Stimulated activated CD4-positive, alpha-beta T cell treated with anti-CD3 and anti-CD28 coated beads, TNF-alpha, amount 100 ng/mL, for 24 hours (primary cell): ENCODE measurements at places on chromosomes 5 and 9.

GRCh38 chr9:134555094-134555650 lies 86.4 kb upstream of the COL5A1 start:
- DNase-seq: no peak

DNA sequence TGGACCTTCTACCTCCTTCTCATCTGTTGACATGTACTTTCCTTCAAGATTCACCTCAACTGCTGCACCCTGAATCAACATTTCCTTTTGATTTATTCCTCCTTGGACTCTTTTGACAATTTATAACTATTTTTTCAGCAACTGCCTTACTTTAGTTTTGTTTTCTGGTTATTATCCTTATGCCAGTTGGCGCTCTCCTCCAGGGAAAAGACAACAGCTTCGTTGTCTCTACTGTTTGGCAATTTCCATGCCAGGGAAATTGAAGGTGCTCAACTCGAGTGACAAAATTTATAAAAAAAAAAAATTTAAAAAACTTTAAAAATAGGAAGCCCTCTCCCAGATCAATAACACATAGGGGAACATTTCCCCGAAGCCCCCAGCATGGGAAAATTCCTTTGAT lies 549.2 kb upstream of the DMAC1 start:
- DNase-seq: no peak

DNA sequence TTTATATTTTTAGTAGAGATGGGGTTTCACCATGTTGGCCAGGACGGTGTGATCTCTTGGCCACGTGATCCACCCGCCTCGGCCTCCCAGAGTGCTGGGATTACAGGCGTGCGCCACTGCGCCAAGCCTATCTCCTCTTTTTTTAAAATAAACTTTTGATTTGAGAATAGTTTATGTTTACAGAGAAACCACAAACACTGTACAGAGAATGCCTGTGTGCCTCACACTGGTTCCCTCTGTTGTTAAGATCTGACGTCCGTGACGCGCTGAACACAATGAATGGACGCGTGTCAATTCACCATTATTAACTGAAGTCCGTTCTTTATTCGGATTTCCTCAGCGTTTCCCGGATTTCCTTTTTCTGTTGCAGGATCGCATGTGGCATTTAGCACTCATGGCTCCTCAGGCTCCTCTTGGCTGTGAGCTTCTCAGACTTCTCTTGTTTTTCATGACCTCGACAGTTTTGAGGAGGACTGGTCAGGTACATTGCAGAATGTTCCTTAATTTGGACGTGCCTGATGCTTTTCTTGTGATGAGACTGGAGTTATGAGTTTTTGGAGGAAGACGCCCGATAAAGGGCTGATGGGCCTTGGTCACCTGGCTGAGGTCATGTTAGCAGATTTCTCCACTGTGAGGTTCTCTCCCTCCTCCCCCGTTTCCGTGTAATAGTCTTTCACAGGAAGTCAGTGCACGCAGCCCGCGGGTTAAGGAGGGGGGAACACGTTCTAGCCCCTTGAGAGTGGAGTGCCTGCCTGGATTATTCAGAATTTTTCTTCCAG lies 69.6 kb downstream of the ANKRD33B start:
- no peak for DNase-seq

DNA sequence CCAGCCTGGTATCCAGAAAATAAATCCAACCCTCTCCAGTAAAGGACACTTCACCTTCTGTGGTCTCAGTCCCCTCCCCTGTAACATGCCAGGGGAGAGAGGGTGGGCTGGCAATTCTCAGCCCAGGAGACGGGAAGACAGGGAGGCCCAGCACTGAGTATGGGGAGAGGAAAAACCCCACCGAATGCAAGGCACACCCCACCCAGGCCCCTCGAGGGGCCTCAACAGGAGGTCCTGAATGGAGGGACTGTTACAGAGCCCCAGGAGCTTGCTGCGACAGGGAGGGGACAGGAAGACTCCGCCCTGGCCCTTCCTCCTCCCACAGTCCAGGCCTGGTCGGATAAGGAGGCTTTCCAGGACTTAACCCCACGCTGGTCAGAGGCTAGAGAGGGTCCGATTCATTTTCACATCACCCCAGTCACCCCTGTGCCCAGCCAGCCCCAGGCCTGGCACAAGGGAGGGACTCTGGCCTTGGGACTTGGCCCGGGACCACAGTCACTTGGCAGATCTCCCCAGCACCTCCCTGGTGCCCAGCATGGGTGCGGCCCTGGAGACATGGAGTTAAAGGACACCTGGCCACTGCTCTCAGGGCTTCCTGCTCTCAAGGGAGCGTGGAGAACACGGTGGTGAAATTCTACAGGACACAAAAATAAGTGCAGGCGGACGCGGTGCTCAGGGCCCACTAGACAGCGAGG lies 44.9 kb upstream of the STXBP1 start:
- DNase-seq: no peak

DNA sequence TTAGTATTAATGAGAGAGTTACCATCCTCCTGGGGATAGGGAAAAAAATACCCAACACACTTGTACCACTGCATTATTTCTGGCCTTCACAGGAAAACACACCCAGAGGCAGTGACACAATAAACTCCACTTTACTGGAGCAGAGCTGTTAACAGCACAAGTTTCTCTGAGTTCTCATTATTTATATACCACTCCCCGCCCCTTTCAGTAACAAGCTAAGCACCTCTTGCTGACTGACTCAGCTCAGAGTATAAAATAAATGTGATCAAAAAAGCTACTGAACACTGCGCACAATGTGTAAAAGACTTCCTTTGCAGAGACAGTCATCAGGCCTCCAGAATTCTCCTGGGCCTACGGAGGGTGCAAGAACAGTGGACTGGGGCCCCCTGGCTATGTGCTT lies 21.6 kb downstream of the KLF9 start:
- DNase-seq: no peak
